ENCODE measurements at places on chromosomes 1 and 21.

DNA sequence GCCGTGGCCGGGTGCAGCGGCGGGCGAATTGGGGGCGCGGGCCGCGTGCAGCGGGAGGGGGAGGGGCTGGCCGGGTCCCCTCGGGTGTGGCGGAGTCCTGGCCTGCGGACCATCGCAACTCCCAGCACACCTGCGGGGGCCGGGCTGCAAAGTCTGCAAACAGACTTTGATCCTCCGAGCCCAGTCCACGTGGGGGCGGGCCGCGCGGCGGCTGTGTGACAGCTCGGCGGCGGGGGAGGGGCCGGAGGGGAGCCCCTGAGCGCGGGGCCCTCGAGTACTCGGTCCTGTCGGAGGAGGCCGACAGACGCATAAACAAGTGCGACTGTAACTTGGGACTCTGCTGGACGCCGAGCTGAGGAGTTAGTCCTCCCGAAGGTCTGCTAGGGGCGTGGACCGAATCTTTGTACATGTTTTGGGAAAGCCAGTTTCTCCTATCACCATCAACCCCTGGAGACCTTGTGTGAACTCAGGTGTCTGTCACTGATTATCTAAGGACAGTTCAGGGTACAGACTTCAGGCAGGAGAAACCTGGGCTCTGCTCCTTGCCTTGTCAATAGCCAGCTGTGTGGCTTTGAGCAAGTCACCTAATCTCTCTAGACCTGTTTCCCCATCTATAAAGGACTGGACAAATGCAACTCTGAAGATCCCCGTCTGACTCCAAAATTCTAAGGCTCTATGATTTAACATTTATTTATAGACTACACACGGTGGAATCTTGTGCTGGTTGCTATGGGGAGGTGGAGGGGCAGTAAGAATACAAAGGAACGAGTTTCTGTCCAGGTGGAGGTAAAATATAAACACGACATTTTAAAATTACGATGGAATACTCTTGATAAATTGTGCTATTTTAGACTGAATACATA is 710 bp upstream of the SLC30A1 start:
- H3K4me3 ChIP-seq = peak overlapping the region; percentile 81
- peaks cover 12% of the 10 kb centered on the region for H3K36me3 ChIP-seq
- peaks cover 62% of the 10 kb centered on the region for H3K4me1 ChIP-seq
- H3K27ac ChIP-seq = peak overlapping the region; percentile 99
- DNase-seq = peak; percentile 85

GRCh38 chr1:87743256-87743655 is 414.6 kb downstream of the LMO4 start:
- H3K4me3 ChIP-seq = no peak overlapping the region
- H3K4me1 ChIP-seq = no peaks in the 10 kb centered on the region
- H3K27me3 ChIP-seq = no peaks in the 10 kb centered on the region
- H3K27ac ChIP-seq = no peak overlapping the region
- no peaks in the 10 kb centered on the region for H3K36me3 ChIP-seq
- DNase-seq = no peak

- peak; percentile 63 for DNase-seq
- peaks cover 52% of the 10 kb centered on the region for H3K4me1 ChIP-seq
- peak overlapping the region; percentile 95 for H3K27ac ChIP-seq
- peak overlapping the region; percentile 81 for H3K4me3 ChIP-seq
Measured at GRCh38 chr1:235503403-235504121, 690 bp downstream of the B3GALNT2 start.

DNA sequence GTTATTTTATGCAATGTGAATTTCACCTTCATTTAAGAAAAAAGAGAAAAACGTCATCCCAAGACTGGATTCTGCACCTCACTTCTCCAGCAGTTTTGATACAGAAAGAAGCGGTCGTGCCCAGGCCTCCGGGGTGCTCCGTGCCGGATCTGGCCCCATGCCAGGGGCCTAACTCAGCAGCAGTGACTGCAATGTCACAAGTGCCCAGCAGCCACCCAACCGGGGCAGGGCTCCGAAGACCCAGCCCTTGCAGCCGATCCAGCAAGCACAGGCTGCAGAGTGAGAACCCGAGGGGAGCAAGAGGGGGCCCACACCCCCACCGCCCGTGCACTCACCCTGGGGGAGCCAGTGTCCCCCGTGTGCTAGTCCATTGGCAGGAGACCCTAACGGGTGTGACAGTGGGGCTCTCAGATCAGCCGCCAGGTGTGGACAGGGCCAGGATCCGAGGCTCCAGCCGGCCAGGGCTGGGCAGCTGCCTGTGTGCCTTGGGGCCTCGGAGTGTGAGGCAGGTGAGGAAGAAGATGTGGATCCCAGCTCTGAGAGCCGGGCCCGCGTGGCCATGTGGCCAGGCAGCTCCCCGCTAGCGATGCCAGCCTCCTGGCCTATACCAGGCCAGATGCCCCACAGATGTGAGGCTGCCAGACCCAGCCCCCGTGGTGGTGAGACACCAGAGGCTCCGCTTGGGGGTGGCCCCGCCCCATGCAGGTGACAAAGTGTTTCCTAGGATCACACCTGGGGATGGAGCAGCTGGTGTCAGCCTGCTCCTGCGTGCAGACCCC is 60.6 kb downstream of the MEGF6 start:
- DNase-seq = no peak
- H3K4me1 ChIP-seq = peaks cover 27% of the 10 kb centered on the region

GRCh38 chr1:6785728-6786505 is 663 bp downstream of the CAMTA1 start:
- peak; percentile 49 for DNase-seq
- no peaks in the 10 kb centered on the region for H3K27me3 ChIP-seq
- H3K4me1 ChIP-seq = peaks cover 67% of the 10 kb centered on the region
- H3K36me3 ChIP-seq = no peaks in the 10 kb centered on the region

GRCh38 chr1:11058595-11059154 is 1.1 kb downstream of the SRM start:
- H3K27me3 ChIP-seq = no peaks in the 10 kb centered on the region
- peaks cover 30% of the 10 kb centered on the region for H3K4me1 ChIP-seq
- peaks cover 30% of the 10 kb centered on the region for H3K36me3 ChIP-seq
- peak overlapping the region; percentile 98 for H3K4me3 ChIP-seq
- no peak for DNase-seq
- no peak overlapping the region for H3K27ac ChIP-seq

- H3K27me3 ChIP-seq = no peaks in the 10 kb centered on the region
- H3K4me3 ChIP-seq = no peak overlapping the region
- no peaks in the 10 kb centered on the region for H3K36me3 ChIP-seq
- H3K27ac ChIP-seq = peak overlapping the region; percentile 9
- peaks cover 17% of the 10 kb centered on the region for H3K4me1 ChIP-seq
Measured at GRCh38 chr1:66489972-66490601, 43.9 kb upstream of the SGIP1 start.

DNA sequence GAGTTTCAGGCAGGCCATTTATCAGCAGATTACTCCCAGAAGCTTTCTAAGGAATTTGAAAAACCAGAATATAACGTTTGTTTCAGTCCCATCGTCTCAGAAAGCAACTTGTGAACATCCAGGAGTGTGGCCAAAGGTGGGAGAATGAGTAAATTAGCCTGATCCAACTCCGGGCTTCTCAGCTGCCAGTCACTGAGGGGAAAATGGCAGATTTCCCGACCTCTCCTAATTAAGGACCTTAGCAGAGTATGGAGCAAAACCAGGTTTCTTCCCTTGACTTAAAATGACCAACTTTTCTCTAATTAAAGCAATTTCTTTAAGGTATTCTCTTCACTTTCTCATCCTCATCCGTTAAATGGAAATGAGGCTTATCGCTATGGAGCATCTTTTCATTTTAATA is 1.0 kb downstream of the CORT start:
- peaks cover 5% of the 10 kb centered on the region for H3K4me1 ChIP-seq
- peak overlapping the region; percentile 37 for H3K27ac ChIP-seq
- H3K36me3 ChIP-seq = no peaks in the 10 kb centered on the region
- peak overlapping the region; percentile 20 for H3K4me3 ChIP-seq

GRCh38 chr1:22782406-22782805 is 71.8 kb downstream of the EPHB2 start:
- no peaks in the 10 kb centered on the region for H3K36me3 ChIP-seq
- H3K4me1 ChIP-seq = peaks cover 5% of the 10 kb centered on the region
- DNase-seq = no peak
- no peak overlapping the region for H3K4me3 ChIP-seq
- H3K27ac ChIP-seq = no peak overlapping the region

- DNase-seq = no peak
- peaks cover 22% of the 10 kb centered on the region for H3K36me3 ChIP-seq
- no peaks in the 10 kb centered on the region for H3K4me1 ChIP-seq
Measured at GRCh38 chr1:25754470-25755181, 45.4 kb upstream of the SELENON start.

- no peak overlapping the region for H3K4me3 ChIP-seq
- H3K4me1 ChIP-seq = peaks cover 6% of the 10 kb centered on the region
- H3K27me3 ChIP-seq = peaks cover 87% of the 10 kb centered on the region
- H3K36me3 ChIP-seq = no peaks in the 10 kb centered on the region
- H3K27ac ChIP-seq = no peak overlapping the region
- DNase-seq = no peak
Measured at GRCh38 chr1:910881-911721, 12.6 kb upstream of the SAMD11 start.

- no peak overlapping the region for H3K27ac ChIP-seq
- no peak overlapping the region for H3K4me3 ChIP-seq
- H3K27me3 ChIP-seq = no peaks in the 10 kb centered on the region
- H3K4me1 ChIP-seq = no peaks in the 10 kb centered on the region
Measured at GRCh38 chr21:29453511-29453910, 154.8 kb downstream of the BACH1 start.

DNA sequence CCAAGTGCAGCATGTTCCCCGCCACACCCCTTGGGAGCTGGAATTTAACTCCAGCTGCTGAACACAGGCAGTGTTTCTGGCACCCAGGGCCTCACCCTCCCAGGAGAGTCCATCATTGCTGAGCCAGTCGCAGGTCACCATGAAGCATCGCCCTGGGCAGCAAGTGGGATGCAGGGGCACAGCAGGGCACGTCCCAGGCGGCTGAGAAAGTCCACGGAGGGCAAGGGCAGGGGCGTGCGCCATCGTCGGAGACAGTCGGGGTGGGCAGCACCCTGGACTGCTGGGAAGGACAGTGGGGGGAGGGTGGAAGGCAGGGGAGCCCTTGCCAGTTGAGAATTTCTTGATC is 69.2 kb upstream of the PDE9A start:
- no peaks in the 10 kb centered on the region for H3K27me3 ChIP-seq
- H3K4me3 ChIP-seq = no peak overlapping the region
- no peaks in the 10 kb centered on the region for H3K36me3 ChIP-seq
- H3K27ac ChIP-seq = no peak overlapping the region
- no peaks in the 10 kb centered on the region for H3K4me1 ChIP-seq

GRCh38 chr1:155177918-155178281 is 4.3 kb downstream of the TRIM46 start:
- H3K27ac ChIP-seq = no peak overlapping the region
- H3K27me3 ChIP-seq = peaks cover 27% of the 10 kb centered on the region
- H3K4me1 ChIP-seq = peaks cover 25% of the 10 kb centered on the region
- DNase-seq = no peak

DNA sequence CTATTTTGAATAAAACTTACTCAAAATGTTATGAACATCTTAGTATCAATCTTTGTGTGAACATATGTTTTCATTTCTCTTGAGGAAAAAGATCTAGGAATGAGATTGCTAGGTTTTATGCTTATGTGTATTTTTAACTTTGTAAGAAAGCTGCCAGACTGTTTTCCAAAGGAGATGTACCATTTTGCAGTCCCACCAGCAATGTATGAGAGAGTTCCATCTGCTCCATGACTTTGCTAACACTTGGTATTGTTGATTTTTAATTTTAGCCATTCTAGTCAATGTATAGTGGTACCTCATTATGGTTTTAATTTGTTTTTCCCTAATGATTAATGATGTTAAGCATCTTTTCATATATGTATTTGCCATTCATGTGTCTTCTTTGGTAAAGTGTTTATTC is 132.5 kb downstream of the ZMYM4 start:
- no peaks in the 10 kb centered on the region for H3K27me3 ChIP-seq
- no peaks in the 10 kb centered on the region for H3K4me1 ChIP-seq
- H3K27ac ChIP-seq = no peak overlapping the region
- no peak for DNase-seq
- peaks cover 88% of the 10 kb centered on the region for H3K36me3 ChIP-seq
- H3K4me3 ChIP-seq = no peak overlapping the region

GRCh38 chr1:84936116-84936810 is 43.3 kb upstream of the LPAR3 start:
- peaks cover 4% of the 10 kb centered on the region for H3K27me3 ChIP-seq
- no peak for DNase-seq
- H3K4me3 ChIP-seq = no peak overlapping the region
- no peak overlapping the region for H3K27ac ChIP-seq
- H3K4me1 ChIP-seq = peaks cover 5% of the 10 kb centered on the region
- no peaks in the 10 kb centered on the region for H3K36me3 ChIP-seq

DNA sequence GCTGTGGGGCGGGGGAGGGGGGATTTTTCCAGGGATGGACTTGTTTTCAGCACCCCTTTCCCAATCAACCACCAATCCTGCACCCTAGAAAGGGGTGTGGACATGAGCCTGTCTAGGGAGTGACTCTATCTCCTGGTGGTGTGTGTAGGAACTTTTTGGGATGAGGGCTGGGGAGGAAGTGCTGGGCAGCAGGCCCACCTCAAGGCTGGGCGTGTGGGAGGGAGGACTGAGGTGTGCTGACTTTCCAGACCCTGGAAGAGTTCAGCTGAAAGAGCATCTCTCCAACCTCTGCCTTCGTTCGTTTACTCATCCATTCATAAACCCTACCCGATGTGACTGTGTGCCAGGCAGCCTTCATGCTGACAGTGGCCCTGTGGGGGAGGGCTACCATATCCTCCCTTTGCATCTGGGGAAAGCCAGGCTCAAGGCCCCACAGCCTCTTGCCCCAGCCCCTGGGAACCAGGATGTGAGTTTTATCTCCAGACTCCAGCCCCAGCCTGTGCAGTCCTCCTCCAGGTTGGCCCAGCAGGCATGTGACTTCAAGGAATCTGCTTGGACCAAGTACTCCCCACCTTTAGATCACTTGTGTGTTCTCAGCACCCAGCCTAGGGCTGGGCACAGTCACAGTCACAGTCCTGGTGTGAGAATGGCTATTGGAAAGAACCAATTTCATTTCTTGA is 6.7 kb downstream of the KNCN start:
- H3K27me3 ChIP-seq = peaks cover 95% of the 10 kb centered on the region
- DNase-seq = no peak
- H3K4me3 ChIP-seq = peak overlapping the region; percentile 38
- H3K36me3 ChIP-seq = no peaks in the 10 kb centered on the region
- peaks cover 7% of the 10 kb centered on the region for H3K4me1 ChIP-seq

DNA sequence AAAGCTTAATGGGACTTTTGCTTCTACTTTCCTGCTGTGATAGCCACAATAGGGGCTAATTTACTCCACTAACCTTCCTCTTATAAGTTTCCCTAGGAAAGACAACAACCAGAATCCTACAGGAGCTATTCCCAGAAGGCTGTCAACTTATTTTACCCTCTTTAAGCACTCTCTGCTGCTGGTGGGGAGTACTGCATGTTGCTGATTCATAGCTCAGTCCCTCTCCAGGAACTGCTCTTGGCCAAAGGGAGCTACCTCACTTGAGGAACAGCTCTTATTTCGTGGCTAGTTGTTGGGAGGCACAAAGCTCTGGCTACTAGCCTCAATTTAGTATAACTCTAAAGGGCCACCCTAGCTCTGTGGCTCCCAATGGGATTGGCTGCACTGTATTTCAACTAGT is 37.2 kb downstream of the ADSS2 start:
- no peaks in the 10 kb centered on the region for H3K27me3 ChIP-seq
- H3K27ac ChIP-seq = no peak overlapping the region
- no peaks in the 10 kb centered on the region for H3K4me1 ChIP-seq
- no peak overlapping the region for H3K4me3 ChIP-seq
- peaks cover 96% of the 10 kb centered on the region for H3K36me3 ChIP-seq
- DNase-seq = no peak

- H3K4me1 ChIP-seq = no peaks in the 10 kb centered on the region
- no peaks in the 10 kb centered on the region for H3K36me3 ChIP-seq
- DNase-seq = no peak
- no peak overlapping the region for H3K27ac ChIP-seq
- H3K4me3 ChIP-seq = no peak overlapping the region
Measured at GRCh38 chr1:233606813-233607212, 7.1 kb upstream of the KCNK1 start.

GRCh38 chr1:170823120-170823519 is 112.2 kb upstream of the MROH9 start:
- no peak for DNase-seq
- H3K4me3 ChIP-seq = no peak overlapping the region
- no peaks in the 10 kb centered on the region for H3K36me3 ChIP-seq

Measured in left ventricle myocardium inferior (tissue), 1 donor.